GM06990 (cell line): ENCODE measurements at places on chromosomes 12 and 14.
A peak's percentile ranks its signal among the peaks of the same experiment; 100 is the strongest.

DNA sequence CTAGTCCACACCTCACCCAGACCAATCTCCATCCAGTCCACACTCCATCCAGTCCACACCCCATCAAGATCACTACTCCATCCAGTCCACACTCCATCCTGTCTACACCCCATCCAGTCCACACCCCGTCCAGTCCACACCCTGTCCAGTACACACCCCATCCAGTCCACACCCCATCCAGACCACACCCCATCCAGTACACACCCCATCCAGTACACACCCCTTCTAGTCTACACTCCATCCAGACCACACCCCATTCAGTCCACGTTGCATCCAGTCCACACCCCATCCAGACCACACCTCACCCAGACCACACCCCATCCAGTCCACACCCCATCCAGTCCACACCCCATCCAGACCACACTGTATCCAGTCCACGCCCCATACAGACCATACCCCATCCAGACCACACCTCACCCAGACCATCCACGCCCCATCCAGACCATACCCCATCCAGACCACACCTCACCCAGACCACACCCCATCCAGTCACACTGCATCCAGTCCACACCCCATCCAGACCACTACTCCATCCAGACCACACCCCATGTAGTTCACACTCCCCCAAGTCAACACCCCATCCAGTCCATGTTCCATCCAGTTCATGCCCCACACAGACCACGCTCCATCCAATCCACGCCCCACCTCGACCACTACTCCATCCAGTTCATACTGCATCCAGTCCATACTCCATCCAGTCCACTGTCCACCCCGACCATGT is 116.6 kb upstream of the RTL1 start:
- DNase-seq = no peak

DNA sequence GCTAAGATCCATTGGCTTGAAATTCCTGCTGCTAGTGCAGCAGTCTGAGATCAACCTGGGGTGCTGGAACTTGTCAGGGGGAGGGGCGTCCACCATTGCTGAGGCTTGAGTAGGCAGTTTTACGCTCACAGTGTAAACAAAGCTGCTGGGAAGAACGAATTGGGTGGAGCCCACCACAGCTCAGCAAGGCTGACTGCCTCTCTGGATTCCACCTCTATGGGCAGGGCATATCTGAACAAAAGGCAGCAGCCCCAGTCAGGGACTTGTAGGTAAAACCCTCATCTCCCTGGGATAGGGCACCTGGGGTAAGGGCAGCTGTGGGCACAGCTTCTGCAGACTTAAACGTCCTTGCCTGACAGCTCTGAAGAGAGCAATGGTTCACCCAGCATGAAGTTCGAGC is 191.7 kb downstream of the ALG10B start:
- no peak for DNase-seq

GRCh38 chr14:101579372-101580080 is 18.2 kb downstream of the DIO3 start:
- DNase-seq = no peak

DNA sequence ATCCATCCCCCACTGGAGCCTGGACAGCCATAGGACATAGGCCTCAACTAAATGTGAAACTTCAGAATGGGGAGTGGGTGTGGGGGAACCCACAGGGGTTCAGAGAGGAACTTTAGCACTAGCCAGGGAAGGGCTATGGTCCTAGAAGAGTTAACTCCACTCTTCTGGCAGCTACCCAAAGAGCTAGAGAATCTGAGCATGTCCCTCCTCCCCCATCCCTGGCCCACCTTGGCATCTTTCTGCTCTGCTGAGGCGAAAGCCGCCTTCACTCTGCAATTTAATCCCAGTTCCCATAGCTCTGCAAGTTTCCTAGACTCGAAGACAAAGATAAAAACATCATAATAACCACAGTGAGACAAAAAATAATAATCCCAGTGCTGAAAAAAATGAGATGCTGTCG is 214.7 kb upstream of the RTL1 start:
- DNase-seq = no peak

DNA sequence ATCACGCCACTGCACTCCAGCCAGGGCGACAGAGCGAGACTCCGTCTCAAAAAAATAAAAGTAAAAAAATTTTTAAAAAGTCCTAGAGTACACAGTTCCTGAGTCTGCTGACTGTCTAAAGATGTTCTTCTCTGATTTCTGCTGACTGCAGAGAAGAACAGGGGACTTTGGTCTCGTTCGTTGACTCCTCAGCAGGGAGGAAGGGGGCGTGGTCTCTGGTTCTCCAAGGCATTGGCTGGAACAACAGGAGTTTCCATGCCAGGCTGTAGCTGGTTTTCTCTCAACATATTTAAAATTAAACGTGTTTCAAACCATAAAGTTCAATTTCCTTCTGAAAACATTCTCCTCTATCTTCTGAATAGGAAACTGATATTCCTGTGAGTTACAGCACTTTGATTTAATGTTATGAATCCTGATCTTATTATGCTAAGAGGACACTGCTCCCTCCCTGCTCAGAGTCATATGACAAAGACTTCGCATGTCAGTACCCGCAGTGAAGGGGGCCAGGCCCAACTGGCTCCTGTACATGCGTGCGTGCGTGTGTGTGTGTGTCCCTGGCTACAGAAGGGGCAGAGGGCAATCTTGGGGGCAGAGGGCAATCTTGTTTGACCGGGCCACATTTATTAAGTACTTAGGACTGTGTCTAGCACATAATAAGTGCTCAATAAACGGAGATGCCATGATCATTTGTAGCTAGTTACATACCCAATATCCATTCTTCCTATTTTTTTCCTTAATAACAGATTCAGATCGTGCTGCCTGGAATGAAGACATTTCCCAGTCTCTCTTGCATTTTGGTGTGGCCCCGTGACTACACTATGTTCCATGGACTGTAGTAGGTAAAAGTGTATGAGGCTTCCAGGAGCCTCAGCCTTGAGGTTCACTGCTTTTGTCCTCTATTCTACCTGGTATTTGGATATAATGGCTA is 16.5 kb upstream of the HNF1A start:
- DNase-seq = no peak

DNA sequence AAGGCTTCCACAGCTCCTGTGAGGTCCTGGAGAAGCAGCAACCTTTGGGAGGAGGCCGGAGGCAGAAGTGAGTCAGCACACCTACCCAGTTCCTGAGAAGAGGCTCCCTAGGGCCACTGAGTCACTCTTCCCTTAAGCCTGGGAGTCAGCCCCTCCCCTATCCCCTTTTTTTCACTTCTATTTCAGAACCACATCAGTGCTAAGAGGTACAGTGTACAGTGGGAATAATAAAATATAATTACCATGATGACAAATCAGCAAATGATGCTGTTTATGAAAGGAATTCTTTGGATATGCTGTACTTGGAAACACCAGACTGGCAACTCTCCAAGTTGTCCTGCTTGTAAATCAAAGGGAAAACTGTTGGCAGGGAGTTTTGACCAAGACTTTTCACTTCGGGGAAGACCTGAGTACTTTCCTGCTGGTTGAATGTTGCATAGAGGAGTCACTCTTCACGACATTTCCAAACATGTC is 7.8 kb upstream of the TBPL2 start:
- DNase-seq = no peak

DNA sequence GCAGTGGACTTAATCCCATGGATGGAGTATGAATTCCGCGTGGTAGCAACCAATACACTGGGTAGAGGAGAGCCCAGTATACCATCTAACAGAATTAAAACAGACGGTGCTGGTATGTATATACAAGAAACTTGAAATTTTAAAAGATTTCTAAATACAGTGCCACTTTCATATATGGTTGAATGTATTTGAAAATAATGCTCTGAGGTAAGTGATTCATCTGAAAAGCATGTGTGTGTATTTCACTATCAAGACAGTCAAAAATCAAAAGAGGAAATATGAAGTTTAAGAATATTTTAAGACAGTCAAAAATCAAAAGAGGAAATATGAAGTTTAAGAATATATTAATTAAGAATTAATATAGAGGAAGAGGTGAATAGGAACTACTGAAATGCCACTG is 195.0 kb upstream of the PDZRN4 start:
- no peak for DNase-seq

DNA sequence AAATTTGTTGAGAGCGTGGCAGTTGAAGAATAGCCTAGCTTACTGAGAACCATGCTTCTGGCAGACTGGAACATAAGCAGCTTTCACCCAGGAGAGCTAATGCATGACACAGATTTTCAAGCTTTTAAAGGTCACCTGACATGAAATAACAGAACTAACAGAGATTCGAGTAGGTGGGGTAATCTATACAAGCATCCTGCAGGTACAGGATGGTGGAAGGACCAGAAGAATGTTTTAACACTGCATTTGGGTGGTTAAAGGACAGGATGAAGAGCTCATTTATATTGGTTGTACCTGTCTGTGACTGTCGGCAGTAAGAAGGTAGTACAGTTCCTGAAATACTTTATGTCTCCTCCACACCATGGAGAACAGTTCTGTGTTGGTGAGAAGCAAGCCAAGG is 8.9 kb downstream of the PELI2 start:
- no peak for DNase-seq

DNA sequence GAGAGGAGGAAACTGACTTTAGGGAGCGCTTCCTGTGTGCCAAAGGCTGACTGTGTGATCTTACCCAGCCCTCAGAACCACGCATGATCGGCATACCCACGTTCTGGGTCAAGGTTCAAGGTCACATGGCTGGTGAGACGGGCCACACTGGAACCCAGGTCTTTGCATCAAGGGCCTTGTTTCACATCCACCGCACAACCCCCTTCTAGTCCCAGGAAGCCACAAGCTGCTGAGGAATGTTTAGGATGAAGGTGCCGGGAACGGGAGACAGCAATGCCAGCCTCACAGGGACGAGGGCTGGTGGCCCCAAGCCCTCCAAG is 50.7 kb downstream of the TESC start:
- no peak for DNase-seq

- DNase-seq = peak; percentile 34
These were observed 775 bp downstream of the GABARAPL1 start for GRCh38 chr12:10213168-10214135.

DNA sequence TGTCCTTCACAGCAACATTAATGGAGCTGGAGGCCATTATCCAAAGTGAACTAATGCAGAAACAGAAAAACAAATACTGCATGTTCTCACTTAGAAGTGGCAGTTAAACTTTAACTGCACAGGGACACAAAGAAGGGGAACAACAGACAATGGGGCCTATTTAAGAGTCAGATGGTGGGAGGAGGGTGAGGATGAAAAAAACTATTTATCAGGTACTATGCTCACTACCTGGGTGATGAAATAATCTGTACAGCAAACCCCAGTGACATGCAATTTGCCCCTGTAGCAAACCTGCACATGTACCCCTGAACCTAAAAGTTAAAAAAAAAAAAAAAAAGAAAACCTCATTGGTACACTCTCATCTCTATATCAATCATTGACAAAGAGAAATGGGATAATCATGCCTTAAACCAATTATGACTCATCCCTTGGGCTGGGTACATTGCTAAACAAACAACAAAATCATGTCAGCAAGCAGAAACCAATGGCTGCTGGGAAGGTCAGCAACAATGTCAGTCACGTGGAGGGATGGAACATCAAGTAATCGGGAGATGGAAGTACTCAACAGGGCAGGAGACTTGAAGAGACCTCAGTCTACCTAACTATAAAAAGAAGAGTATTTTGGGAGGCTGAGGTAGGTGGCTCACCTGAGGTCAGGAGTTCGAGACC is 479.2 kb downstream of the RMST start:
- DNase-seq = no peak

- no peak for DNase-seq
These were observed 133.7 kb downstream of the PAPOLA start for GRCh38 chr14:96635850-96636249.

DNA sequence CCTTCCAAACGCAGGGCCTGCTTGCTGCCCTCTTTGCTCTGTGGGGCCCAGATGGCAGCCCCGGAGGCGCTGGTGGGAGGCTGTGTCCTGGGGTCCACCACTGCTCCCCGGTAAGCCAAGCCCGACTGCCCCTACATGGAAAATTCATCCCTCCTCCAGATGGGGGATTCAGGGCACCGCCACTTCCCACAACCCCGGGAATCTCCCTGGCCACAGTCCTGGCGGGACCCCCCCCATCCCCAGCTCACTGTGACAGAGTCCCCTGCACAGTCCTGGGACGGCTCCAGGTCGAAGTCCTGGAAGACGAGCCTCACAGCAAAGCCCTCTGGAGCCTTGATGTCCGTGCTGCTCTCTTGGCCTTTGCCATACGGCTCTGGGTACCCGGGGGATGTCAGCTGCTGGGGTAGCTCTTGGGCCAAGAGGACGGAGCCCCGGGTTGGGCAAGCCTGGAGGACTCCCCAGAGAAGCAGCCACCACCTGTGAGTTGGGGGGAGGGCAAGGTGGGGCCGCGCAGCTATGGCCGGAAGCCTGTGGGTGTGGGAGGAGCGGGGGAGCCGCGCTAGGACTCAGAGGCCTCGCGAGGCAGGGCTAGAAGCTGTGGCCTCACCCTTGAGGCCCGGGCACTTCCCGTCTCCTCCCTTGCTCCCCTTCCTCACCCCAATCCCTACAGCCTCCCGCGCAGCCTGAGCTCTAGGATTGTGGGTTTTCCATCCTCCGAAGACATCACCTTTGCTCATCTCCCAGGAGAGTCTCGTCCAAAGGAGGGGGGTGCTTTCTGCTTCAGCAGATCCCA is 815 bp downstream of the C1RL start:
- peak; percentile 88 for DNase-seq

GRCh38 chr12:64585104-64585503 is 25.2 kb upstream of the RASSF3 start:
- no peak for DNase-seq

DNA sequence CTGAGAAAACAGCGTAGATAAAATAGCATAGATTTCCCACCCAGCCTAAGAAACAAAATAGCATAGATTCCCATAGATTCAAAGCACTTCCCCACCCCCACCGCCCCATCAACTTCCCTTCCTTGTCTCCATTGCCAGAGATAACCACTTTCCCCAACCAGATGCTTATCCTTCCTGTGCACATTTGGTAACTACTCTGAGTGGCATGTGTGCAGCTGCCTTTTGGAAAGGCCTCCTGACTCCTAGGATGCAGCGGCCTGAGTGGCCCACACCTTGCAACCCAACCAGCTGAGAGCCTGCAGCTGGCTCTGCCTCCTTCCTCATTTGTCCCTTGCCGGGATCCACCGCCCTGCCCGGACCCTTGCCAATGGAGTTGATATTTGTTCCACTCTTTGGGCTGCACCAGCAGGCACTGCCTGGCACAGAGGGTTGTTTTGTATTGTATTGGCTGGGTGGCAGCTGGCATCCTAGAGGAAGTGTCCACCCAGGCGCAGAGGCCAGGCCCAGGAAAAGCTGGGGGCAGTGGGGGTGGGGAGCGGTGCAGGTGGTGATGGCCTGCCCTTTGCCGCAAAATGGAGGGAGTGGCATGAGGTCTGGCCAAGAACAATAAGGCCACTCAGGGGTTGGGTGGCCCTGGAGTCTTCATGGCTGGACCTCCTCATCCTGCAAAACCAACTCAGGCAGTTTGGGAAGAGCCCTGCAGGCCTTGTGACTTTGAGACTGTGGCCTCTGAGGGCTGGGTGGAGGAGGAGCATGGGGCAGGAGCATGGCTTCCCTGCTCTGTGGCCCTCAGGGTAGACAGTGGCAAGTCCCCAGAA is 4.9 kb downstream of the SLC48A1 start:
- DNase-seq = no peak

GRCh38 chr12:107610021-107610859 is 75.4 kb upstream of the PWP1 start:
- DNase-seq = no peak
